ENCODE measurements at places on chromosomes 2 and 18.

DNA sequence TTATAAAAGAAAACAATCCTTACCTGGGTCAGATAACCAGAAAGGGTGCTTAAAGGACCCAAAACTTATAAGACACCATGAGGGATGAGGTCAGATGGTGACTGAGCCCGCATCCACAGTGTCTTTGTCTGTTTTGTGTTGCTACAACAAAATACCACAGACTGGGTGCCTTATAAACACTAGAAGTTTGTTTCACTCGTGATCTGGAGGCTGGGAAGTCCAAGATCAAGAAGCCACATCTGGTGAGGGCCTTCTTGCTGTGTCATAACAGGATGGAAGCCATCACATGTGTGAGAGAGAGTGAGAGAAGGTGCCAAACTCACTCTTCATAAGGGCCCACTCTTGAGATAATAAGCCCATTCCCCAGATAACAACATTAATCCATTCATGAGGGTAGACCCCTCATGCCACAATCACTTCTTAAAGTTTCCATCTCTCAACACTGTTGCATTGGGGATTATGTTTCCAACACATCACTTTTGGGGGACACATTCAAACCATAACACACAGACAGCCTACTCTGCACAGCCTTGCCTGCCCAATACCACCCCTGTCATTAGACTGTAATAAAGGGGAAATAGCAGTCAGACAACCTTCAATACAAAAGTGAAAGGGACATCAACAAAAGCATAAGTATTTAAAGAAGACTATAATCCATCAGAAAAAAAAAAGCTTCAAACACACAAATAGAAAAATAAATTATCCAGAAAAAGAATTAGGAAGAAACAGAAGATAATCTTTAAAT is 249.8 kb downstream of the ANAPC1 start:
- DNase-seq: no peak

- DNase-seq: no peak
These were observed 47.7 kb downstream of the MYO7B start for GRCh38 chr2:127582863-127583861.

DNA sequence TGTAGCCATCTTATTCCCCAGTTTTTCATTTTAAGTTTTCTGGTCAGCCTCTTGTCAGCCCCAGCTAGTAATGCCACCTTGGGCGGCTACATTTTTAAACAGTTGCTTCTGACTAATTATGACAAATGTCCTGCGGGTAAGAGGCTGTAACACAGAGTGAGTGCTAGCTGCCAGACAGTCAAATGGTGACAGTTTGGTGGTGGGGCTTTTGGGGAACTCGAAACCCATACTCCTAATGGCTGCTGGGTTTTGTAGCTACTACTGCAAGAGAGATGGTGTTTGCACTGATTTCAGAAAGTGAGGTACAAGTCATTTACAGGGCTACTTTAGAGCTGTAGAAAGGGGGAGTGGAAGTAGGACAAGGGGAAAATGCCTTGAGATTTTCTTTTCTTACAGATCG is 48.2 kb downstream of the ZCCHC2 start:
- no peak for DNase-seq

DNA sequence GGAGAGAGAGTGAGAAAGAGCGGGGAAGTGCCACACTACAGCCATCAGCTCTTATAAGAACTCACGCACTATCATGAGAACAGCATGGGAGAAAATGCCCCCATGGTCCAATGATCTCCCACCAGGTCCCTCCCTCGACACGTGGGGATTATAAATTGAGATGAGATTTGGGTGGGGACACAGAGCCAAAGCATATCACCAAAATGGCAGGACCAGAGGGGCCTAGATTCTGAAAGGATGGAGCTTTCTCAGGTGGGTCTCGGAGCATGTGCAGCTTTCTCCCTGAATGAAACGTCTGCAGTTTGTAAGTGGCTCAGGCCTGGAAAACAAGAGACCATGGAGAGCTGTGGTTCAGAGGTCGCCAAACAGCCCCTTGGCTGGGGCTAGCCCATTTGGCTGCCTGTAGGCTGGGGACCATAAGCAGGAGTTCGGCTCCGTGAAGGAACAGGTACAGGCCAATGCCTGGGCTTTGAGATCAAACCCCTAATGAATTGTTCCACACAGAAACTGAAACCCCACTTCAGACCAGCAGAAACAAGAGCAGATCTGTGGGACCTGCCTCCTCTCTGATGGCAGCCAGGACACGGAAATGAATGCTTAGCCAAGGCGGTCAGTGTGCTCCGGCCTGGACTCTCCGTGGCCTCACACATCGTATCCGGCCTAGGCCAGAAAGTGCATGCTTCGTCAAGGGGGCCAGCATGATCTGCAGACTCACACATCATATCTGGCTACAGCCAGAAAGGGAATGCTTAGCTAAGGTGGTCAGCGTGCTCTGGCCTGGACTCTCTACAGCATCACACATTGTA is 111.2 kb upstream of the TMEM18 start:
- no peak for DNase-seq

DNA sequence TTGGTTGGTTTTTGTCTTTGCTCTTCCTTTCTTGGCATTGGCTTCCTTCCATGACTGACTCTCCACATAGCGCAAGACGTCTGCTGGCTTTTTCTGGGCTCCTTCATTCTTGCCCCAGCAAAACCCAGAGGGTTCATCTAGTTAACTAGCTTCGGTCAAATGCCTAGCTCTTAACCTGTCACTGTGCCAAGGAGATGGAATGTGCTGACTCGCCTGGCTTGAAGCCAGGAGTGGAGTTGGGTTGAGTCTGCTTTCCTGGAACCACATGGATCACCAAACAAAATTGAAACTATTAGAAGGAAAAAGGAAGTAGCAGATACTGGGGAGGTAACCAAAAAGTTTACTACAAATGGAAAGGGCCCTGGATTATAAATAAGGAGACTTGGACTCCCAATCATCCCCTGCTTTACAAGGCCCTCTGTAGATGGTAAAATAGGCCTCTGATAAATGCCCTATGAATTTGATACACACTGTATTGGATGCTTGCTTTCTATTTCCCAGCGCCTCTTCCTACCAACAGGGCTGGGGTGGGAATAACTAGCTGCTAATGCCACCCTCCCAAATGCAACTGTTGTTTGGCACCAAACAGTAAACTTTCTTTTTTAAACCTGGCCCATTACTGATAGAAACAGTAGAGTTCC is 11.3 kb downstream of the MALT1 start:
- no peak for DNase-seq

GRCh38 chr2:158498749-158499136 is 42.0 kb downstream of the PKP4 start:
- no peak for DNase-seq

GRCh38 chr2:18149660-18150246 is 271.3 kb downstream of the KCNS3 start:
- DNase-seq: no peak

DNA sequence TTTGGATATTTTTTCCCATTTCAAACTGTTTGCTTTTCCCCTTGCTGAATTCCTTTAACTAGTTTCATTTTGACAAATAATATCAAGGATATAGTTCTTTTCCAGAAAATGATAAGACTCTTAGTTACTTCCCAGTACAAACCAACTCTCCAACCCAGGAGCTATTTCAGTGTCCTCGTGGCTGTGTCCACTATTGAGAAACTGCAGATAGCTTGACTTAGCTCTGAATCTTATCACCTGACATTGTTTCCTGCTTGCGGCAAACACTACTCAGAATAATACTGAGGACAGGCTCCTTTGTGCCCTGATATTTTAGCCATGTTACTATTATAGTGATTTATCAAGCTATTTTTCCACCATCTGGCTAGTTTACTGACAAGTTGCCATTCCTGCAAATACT is 74.6 kb downstream of the KLF7 start:
- DNase-seq: no peak

DNA sequence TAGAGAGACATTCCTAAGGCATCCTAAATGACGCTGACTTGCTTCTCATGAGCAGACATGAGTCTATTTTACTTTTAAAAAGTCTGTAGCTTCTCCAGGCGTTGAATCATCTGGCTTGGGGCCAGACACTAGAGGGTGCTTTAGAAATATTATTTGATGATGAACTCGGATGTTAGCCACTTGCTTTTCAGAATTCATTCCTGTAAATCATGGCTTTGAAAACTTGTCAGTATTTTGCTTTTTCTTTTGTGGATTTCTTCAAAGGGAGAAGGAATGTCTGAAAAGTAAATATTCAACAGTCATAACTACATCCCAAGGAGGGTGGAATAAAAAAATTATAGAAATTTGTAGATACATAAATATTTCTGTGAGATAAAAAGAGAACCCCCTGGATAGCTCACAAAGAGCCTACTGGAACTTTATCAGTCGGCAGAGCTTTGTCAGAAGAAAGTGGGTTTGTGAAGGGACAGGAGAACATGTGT is 370.8 kb downstream of the OSR1 start:
- DNase-seq: no peak

- no peak for DNase-seq
These were observed 50.2 kb downstream of the CABYR start for GRCh38 chr18:24189007-24189528.

DNA sequence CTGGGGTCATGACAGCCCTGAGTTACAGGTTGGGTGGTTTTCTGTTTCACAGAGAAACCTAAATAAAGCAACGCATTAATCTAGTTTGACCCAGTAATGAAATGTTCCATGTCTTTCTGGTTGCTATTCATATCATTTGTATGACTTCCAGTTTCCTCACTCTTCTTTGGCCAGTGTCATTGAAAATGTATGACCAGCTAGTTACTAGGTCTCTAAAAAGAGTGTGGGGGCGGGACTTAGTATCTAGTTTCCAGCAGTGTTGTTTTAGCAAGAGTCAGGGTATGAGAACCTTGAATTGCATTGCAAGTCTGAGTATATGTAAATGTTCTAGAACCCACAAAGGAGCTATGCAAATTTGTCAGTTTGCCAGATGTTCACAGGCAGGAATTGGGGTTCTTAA is 47.7 kb downstream of the SLC9A2 start:
- DNase-seq: no peak

- DNase-seq: no peak
These were observed 3.0 kb upstream of the SIX3 start for GRCh38 chr2:44938287-44939105.

DNA sequence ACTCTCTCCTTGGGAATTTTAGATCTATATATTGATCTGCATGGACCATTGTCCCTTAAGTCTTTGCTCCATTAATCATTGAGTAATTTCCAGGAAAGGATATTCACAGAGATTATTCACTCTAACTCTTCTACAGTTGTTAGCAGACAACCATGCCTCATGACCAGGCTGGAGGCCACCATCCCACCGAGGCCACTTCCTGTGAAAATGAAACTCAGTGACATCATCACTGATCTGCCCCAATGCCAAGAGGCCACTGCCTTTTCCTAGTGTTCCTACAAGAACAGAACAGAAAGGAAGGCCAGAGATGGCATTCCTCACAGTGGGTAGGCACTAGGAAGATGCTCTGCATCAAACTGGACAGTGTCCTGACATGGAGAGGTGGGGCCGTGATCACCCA is 161.3 kb downstream of the DTNA start:
- DNase-seq: no peak

DNA sequence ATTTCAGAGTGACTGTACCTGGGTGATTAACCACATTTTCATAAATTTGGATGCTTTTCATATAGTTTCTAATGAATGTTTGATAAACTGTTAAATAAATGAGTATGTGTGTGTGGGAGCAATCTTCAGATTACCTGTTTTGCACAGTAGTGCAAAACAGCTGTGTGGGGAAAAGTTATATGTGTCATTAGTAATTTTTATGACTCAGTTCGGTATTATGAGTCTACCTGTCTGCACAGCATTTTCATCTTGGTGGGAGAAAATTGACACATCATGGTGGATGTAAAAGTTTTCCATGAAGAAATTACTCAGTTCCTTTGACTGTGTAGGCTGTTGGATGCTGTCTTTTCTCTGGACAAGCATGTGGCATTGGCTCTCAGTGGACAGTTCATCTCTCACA is 43.8 kb downstream of the LTBP1 start:
- no peak for DNase-seq

GRCh38 chr18:50559752-50560680 is at the start of gene MAPK4:
TSS of gene MAPK4 (plus strand) at chr18:50560087. CDS start at chr18:50663959, 103,872 bp downstream.
- DNase-seq: no peak

DNA sequence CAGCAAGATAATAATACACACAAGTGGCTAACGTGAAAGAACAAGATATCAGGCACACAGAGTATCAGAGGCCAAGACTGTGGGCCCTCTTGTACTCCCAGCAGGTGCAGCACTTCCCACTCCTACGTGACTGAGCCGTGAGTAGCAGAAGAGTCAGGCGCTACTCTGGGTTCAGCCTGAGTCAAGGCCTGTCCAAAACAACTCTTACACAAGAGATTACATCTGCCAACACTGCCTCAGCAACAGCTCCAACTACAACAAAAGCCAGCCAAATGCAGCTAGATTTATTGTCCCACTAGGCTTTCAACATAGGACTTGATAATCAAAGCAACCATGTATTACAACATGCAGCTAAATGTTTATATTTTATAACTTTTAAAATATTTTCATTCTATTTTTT is 56.2 kb downstream of the ITSN2 start:
- no peak for DNase-seq

All from stimulated activated CD8-positive, alpha-beta memory T cell treated with anti-CD3 and anti-CD28 coated beads, Interleukin-15, amount 100 ng/mL, for 4 hours (primary cell).